Activated T-helper 1 cell treated with anti-CD3 and anti-CD28 coated beads, Interleukin-2, amount 50 U/mL, for 16 hours (primary cell): ENCODE measurements at places on chromosomes 3 and 15.

DNA sequence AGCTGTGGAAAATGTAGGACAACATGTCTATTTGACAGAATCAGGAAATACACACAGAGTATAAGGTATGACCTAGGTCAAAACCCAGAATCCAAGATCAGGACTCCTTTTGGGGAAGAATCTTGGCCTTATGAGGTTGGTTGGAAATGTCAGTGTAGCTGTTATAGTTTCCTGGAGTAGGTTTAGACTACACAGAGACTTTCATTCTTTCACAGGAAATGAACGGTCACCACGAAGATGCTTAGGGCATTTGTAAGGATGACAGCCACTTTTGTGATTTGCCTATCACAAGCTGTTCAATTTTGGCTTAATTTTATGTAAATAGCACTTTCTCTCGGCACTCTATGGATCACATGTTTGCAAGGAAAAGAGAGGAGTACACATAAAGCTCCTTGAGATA lies 18.6 kb upstream of the ZBTB20 start:
- no peak for DNase-seq

- DNase-seq: no peak
These were observed 131.6 kb downstream of the SV2B start for GRCh38 chr15:91231703-91232102.

GRCh38 chr3:47394881-47395280 lies 14.1 kb downstream of the PTPN23 start:
- no peak for DNase-seq

GRCh38 chr3:151330379-151330778 lies 1.0 kb upstream of the P2RY13 start:
- no peak for DNase-seq

- DNase-seq: no peak
These were observed 8.0 kb downstream of the SEMA5B start for GRCh38 chr3:123019591-123019990.

DNA sequence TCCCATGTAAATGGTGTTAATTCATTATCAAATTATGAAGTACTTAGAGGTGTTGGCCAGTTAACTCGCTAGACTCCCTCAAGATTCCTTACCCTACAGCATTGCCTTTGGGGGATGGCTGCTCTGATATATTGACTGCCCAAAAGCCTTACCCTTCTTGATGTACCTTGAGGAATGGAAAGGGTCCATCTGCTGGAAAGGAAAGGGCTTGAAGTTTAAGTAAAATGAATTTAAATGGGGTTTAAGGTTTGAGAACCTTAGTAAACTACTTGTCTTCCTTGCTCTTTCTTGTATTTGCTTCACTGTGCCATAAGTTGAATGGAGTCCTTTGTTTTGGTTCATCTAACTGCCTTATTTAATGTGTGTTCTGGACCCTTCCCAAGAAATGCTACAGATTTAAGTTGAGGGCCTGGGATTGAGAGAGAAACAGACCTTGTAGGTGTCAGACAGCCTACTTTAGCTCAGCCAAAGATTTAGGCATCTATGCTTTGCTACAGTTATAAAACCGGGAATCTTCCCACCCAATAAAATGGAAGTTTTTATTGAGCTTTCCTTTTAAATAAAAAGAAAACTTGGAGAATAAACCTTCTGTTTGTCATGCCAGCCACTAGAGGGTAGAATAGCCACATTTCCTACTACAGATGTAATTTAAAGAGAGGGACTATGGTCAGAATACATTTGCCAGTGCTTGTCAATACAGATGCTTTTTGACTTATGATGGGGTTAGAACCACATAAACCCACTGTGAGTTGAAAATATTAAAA lies 25.3 kb downstream of the CMSS1 start:
- DNase-seq: no peak

GRCh38 chr3:55357796-55358195 lies 129.3 kb downstream of the WNT5A start:
- DNase-seq: no peak

GRCh38 chr15:72998226-72998625 lies 54.0 kb upstream of the NEO1 start:
- no peak for DNase-seq

DNA sequence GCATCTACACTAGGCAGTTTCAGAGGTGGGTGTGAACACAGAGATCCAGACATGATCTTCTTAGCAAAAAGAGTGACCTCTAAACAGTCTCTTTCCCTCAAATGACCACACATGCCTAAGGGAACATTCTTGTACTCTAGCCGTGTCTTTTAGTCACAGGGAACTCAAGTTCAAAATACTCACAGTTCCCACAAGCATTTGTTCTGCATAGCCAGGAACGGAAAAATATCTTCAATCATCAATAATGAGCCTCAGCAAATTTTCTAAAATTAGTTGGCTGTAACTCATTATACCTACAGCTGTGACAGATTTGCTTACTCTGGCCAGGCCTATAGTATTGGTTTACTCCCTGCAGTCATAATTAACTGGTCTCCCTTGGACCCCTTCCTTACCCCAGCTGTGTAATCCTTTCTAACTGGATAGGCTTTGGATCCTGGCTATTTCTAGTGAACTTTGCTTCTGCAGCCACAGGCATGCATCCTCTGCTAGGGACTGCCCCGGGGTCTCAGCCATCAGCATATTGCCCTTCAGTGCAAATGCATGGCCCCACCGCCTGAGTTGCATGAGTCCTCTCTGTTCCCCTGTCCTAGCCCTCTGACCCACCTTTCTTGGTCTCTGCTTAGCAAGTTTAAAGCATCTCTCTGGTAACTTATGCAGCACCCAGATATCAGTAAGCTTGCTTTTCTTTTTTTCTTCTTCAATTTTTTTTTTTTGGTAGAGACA lies 56.0 kb upstream of the HACD2 start:
- DNase-seq: no peak

- DNase-seq: no peak
These were observed 464.9 kb downstream of the TAFA4 start for GRCh38 chr3:68467465-68467864.

DNA sequence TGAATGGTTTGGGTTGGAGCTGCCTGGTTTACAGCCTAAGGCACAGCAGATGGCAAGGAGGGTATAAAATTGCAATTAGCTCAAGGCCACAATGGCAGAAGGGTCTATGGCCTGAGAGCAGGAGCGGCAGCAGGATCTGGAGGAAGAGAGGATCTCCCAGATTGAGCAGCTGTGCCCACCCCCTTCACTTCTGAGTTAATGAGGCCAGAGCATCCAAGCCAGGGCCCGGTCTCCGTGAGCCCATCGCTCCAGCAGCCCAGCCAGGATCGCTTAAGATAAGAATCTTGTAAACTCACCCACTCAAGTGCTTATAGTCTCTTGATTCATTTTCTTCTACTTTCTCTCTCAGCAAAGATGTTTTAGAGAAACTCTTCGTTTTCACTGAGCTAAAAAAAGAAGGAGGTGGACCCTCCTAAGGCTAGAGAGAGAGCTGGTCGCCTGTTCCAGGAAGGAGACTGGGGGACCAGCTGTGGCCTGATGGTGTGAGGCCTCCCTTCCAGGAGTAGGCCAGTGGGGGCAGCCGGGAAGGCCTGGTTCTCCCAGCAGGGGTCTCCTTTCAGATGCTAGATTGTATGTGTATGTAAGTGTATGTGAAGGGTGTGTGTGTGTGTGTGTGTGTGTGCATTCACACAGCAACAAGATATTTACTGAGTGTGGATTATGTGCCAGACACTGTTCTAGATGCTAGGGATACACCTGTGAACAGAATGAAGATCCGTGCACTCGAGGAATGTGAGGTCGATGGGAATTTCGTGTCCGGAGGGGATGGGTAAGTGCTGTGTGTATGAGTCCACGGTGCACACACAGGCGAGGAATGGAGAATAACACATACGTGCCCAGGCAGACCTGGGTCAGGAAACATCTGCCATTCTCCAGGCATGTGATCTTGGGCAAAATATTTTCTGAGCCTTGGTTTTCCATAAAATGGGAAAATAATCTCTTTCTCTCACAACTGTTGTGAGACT lies 18.6 kb downstream of the MAGEF1 start:
- DNase-seq: no peak

DNA sequence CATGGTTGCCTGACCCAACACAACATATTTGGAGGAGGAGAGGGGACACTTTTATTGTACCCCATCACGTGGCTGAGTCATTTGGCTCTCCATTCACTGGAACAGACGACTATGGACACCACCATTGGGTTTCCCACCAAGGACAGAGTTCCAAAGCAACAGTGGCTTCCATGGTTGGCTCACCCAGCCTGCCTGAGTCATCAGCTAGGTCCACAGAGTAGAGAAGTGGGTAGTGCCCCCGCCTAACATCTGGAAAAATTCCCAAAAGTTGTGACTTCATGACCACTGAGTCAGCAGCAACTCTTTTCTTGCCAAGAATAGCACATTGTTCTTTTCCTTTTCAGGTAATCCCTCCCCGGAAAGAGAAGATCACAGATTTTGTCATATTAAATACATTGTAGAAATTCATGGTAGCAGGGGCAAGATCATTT lies 3.0 kb upstream of the PPP1R2 start:
- no peak for DNase-seq

- DNase-seq: no peak
These were observed 69.1 kb downstream of the PROS1 start for GRCh38 chr3:93904568-93904967.

- DNase-seq: no peak
These were observed 287.3 kb downstream of the XXYLT1 start for GRCh38 chr3:194983620-194984019.

- no peak for DNase-seq
These were observed 23.9 kb downstream of the FAM174B start for GRCh38 chr15:92631721-92632120.

DNA sequence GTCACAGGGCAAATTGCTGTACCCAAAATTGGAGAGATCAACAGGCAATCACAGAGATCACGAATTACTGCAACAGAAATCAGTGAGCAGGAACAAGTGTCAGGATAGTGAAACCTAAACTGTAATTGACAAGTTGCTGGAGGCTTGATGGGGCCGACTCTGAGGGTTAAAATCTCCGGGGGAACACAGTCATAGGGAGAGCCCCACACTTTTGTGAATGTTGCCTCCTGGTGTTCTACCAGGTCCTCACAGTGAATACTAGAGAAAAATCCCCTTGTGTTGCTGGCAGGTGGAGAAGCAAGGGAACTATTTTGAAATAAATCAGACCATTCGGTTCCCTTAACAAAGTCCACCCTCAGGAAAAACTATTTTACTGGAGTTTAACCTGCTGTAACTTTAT lies 697.5 kb upstream of the CBLB start:
- no peak for DNase-seq

GRCh38 chr15:59945036-59945435 lies 59.1 kb upstream of the FOXB1 start:
- DNase-seq: no peak

DNA sequence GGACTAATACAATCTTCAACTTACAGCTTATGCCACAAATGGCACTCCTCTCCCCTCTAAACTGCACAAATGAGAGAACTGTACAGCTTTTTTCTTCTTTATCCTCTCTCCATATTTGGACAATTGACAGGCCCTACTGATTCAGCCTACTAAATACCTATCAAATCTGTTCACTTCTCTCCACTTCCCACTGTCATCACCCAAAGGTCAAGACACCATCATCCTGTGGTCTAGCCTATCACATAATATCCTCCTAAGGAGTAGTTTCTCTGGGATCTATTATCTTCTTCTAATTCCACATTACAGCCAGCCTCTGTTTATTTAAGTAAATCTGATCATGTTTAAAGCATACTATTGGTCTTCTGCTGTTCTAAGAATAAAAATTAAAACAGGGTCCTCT lies 33.0 kb upstream of the SLC12A8 start:
- no peak for DNase-seq

GRCh38 chr3:188323067-188323842 lies 169.3 kb downstream of the LPP start:
- DNase-seq: no peak

DNA sequence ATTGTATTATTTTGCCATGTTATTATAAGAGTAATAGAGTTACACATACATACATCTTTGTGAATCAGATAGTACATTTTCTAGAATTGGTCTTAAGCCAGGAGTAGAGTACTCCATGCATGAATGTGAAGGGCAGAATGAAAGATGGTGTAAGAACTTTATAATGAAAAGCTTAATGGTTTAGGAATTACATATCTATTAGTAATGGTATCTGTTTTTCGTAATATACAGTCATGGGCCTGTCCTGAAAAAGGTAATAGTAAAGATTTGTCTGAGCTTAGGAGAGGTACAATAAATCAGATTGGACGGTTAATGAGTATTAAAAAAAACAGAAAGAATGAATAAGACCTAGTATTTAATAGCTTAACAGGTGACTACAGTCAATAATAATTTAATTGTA lies 118.2 kb upstream of the PRTG start:
- DNase-seq: no peak

DNA sequence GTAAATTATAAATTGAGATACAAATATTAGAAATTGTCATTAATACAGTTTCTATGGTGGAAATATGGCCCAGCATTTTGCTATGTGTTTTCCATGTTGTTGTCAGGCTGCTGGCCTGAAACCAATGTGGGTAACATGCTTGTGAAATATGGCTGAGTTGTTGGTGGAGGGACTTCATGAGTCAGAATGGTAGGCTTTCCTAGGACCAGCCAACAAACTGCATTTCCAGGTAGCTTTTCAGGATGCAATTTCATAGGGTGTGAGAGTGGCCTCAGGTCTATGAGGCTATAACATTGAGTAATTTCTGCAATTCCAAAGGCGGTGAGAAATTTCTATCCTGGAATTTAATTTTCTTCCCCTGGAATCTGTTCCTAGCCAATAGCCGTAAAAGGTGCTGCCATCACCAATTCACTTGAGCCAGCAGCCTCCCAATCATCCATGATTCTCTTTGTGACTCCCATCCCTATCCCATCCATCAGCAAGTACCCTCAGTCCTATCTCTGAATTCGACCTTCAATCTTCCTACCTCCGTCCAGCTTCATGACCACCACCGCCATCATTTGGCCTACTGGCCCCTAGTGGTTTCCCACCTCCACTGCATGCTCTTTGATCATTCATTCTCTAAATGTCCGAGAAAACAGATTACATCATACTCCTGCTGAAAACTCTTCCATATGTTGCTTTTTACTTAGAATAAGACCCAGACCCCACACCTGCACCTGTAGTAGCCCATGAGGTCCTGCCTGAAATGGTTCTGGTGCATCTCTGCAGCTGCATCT lies 276.6 kb upstream of the CFAP20DC start:
- DNase-seq: no peak

DNA sequence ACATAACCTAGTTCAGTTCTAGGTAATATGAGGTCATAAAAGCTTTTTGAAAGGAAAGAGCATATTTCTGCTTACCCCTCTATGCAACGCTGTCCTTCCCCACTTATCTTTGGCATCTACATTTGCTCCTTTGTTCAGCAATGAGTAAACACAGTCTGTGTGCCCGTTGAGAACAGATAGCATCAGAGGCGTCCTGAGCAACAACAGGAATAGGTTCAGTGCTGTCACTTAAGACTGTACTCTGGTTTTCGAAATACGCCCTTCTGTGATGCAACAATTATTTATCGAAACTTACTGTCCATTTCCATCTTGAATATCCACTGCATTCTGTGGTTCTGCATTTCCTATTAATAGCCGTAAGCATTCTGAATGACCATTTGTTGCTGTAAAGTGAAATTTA lies 84.4 kb downstream of the BTD start:
- DNase-seq: no peak

DNA sequence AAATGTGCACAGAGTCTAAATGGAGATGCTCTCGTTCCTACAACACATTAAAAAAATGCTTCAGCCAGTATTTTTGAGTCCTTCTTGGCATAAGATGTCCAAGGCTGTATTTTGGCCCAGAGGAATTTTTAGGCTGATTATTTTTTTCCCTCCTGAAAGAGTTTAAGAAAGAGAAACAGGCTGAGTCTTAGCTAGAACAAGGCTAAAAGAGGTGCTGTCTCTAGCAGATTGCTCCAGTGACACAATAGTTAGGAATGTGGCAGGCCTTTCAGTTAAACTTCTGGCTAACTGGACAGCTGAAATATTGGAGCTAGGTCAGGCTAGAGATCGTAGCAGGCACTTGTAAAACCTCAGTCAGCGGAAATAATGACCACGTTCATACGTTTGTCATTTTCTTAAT lies 271.4 kb upstream of the RARB start:
- no peak for DNase-seq
